ENCODE measurements at places on chromosomes 11 and 22.

- no peak for DNase-seq
Observed at GRCh38 chr11:73367482-73368024, 8.6 kb upstream of the RELT start.

GRCh38 chr11:2472428-2473186, 27.8 kb downstream of the KCNQ1 start:
- no peak for DNase-seq

DNA sequence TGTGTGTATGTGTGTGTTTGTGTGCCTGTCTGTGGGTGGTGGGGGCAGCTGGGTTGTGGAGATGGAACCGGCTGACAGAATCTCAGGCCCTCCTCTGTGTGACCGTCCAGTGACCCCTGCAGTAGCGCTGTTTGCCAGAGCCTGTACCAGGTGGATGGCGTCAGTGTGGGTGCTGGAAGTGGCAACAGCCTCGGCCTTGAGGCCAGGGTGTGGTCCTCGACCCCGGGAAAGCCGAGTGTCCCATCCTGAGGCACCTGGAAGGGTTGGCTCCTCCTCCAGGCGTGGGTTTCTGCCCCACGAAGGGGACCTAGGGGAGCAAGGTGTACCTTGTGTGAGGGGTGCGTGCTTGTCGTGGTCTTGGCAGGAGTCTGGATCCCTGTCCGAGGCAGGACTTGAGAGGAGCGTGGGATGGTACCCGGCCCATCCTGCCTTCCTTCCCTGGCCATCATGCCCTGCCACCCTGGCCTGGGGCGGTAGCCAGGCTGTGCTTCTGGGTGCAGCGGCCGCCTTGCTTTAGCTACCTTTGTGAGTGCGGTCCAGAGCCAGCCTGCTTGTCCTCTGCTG, 16.5 kb downstream of the TPCN2 start:
- no peak for DNase-seq

- no peak for DNase-seq
Observed at GRCh38 chr11:123597859-123598258, 56.6 kb downstream of the SCN3B start.

Data from stimulated activated CD4-positive, alpha-beta T cell treated with anti-CD3 and anti-CD28 coated beads, TNF-alpha, amount 100 ng/mL, for 48 hours (primary cell).